GM03348 (cell line): ENCODE measurements at places on chromosomes 5 and 9.

- no peak for DNase-seq
These were observed 221.5 kb upstream of the HAPLN1 start for GRCh38 chr5:83942155-83942554.

DNA sequence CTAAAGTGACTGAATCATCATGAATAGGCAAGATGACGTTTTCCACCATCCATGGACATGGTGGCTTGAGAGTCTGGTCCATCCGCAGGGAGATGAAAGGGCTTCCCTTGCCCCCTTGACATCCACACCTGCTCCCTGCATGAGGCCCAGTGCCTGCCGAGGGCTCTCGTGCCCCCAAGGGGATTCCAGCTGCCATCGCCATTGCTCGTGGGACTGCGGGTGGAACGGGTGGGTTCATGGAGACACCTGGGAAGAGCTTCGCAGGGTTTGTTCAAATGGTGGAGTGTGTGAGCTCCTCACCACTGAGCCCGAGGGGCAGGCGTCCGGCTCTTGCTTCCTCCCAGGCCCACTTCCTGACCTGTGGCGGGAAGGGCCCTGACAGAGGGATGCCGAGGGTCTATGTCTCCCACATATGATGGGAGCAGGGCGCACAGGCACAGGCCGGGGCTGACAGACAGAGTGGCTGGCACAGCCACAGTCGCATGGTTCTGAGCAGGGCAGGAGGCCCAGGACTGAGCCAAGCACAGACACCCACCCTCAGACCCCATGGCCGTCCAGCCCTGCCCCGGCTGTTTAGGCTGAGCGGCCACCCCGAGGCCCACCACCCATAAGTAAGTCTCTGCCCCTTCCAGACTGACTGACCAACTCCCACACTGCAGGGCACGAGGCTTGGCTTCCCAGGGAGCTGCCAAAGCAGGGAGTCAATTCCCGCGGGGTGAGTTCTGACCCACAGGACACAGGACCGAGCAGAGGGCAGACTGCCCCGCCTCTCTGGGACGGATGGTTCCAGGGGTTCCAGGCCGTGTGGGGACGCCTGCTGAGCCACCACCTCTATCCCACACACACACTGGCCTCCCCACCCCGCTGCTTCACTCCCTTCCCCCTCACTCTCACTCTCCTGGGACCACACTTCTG is 70.0 kb upstream of the PPP1R26 start:
- no peak for DNase-seq

- DNase-seq: no peak
These were observed 57.4 kb downstream of the FEM1C start for GRCh38 chr5:115487168-115487567.

- DNase-seq: no peak
These were observed 485.3 kb downstream of the CDH9 start for GRCh38 chr5:26553079-26553478.

GRCh38 chr5:81506378-81506777 is 112.4 kb upstream of the ACOT12 start:
- no peak for DNase-seq

DNA sequence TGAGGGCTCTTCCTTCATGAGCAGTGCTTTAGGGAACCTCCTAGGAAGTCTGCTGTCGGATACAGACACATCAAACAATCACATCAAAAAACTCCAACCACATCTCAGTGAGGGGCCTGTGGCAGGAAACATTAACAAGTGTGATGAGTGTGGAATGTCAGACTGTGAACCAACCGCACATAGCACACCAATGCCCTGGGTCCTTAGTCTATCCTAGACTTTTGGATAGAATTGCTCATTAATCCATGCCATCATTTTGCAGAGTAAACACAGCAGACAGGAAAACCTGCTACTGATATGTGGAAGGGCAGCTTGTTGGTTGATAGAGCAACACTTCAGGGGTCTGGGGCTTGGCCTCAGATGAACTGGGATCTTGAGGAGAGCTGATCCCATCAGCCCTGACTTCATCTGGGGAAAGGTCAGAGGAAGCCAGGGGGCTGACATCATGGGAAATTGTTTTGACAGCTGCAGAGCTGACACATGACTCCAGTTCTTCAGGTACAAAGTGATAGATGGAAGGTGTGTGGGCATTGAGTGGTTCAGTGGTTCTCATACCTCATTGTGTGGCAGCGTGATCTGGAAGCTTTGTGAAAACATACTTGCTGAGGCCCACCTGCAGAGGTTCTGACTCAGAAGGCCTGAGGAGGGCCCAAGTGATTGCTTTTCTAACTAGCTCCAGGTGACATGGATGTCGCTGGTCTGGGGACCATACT is 193.3 kb downstream of the DIRAS2 start:
- no peak for DNase-seq

- no peak for DNase-seq
These were observed 997.1 kb downstream of the DNAH5 start for GRCh38 chr5:12947379-12947778.
